ENCODE measurements at places on chromosomes 1 and 21. TPM values are rescaled to one million over a fixed set of nuclear protein-coding genes. Genes with fewer than 3 reads are reported as not detected.

Gene PLPPR5
- total RNA-seq, result not detected

Gene CHRM3
- 1.5 TPM for total RNA-seq

Gene VWA5B1
- not detected for total RNA-seq

Gene MFSD2A
- 31.9 TPM for total RNA-seq

Gene ACTN2
- not detected for total RNA-seq

Gene TDRD5
- 0.15 TPM for total RNA-seq

Gene KCNK2
- not detected for total RNA-seq

Gene ANGPTL3
- not detected for total RNA-seq

DNA sequence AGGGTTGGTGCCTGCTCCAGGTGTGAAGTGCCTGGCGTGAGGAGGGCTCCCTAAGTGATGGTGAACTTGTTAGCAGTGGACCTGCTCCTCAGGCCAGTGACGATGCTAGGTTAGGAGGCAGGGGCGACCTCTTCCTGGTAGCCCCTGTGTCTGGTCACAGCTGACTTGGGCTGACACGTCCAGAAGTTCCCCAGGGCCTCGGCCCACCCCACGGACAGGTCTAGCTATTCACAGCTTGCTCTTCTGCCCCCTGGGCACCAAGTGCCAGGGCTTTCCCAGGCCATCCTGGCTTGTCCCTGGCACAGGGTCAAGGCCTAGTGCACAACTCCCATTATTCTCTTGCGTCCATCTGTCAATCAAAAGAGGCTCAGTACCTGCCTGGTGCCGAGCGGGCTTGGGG, 10.9 kb upstream of the C1orf167 start:
- no peak overlapping the region for H3K27ac ChIP-seq
- no peak for DNase-seq
- H3K36me3 ChIP-seq, result peaks cover 54% of the 10 kb centered on the region
- no peaks in the 10 kb centered on the region for H3K27me3 ChIP-seq
- no peaks in the 10 kb centered on the region for H3K4me1 ChIP-seq

DNA sequence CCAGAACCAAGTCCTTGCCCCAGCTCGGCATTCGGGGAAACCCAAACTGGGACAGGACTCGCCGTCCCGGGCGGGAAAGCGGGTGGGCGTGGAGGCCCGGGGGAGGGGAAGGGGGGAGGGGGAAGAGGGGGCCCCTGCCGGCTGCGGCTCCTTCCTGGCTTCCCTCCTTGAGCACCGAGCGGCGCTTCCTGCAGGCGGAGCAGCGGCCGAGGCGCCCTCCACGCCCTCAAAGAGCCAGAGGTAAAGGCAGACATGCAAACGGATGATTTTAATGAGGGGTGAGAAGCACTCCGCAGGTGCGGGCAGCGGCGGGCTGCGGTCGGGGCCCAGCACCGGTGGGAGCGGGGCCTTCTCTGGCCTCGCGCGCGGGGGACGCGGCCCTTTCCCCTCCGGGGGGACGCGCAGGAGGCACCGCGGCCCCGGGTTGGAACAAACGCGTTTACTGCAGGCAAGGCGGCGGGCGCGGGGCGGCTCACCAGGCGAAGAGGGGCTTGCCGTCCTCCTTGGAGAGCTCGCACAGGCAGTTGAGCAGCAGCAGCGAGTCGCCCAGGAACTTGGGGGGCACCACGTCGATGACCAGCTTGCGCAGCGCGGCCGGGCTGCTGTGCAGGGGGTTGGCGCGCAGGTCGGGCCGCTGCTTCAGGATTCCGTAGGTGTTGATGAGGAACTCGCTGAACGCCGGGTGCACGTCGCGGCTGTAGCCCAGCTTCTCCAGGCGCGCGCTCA, 5.7 kb upstream of the FTCD start:
- H3K27me3 ChIP-seq, result peaks cover 44% of the 10 kb centered on the region
- DNase-seq, result no peak
- H3K4me1 ChIP-seq, result no peaks in the 10 kb centered on the region

DNA sequence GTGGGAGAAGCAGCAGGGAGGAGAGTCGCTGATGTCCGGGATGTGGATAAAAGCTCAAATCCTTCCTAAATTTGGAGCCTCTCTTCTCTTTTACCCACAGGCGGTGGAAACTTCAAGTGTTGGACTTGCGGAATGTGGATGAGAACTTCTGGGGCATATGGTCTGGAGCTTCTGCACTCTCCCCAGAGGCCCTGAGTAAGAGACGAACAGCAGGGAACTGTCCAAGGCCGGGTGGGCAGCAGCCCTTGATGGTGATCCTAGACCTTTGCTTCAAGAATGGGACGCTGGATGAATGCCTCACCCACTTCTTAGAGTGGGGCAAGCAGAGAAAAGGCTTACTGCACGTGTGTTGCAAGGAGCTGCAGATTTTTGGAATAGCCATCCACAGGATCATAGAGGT, 1.9 kb downstream of the PRAMEF12 start:
- H3K27me3 ChIP-seq, result no peaks in the 10 kb centered on the region
- H3K4me3 ChIP-seq, result no peak overlapping the region
- H3K27ac ChIP-seq, result no peak overlapping the region

DNA sequence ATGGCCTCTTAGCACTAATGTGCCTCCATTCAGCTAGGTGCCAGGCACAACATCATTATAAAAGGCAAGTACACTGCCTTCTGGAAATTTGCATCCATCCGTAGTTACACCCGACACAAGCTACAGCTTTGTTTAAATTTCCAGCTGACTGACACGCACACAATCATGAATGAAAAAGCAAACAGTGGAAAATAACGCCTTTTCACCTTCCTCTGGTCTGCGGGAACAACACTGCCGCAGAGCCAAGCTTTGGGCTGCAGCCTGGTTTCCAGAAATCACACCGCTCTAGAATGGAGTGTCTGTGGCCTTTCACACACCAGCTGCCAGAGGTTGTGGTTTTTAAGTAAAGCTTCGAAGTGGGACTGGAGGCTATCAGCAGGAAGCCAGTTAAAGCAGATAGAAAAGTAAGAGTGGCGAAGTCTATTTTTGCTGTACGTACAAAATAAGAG, 142.8 kb upstream of the COA6 start:
- no peaks in the 10 kb centered on the region for H3K36me3 ChIP-seq
- DNase-seq, result no peak
- H3K27ac ChIP-seq, result no peak overlapping the region
- no peaks in the 10 kb centered on the region for H3K4me1 ChIP-seq
- no peak overlapping the region for H3K4me3 ChIP-seq

- peaks cover 38% of the 10 kb centered on the region for H3K27me3 ChIP-seq
- peak overlapping the region; percentile 46 for H3K27ac ChIP-seq
- H3K36me3 ChIP-seq, result no peaks in the 10 kb centered on the region
- no peak overlapping the region for H3K4me3 ChIP-seq
Measured at GRCh38 chr1:47703156-47703825, 265.4 kb downstream of the FOXD2 start.

- no peaks in the 10 kb centered on the region for H3K36me3 ChIP-seq
- H3K27me3 ChIP-seq, result no peaks in the 10 kb centered on the region
- H3K27ac ChIP-seq, result peak overlapping the region; percentile 91
- no peak for DNase-seq
Measured at GRCh38 chr1:225746361-225747179, 31.1 kb upstream of the SRP9 start.

DNA sequence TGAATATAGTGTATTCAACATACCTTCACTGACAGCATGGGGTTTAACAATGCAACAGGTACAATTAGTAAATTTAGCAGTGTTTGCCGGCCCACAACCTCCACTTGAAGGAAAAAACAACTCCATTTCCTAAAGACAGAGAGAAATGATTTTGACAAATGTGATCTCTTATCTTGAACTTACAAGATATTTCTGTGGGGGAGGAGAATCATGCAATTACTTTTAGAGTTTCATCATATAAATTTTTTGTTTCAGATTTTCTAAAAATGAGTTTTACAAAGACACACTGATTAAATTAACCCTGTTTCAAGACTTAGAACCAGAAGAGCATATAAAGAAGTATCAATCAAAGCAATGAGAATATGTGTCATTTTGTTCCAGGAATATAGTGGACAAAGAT, 80.3 kb downstream of the NME7 start:
- H3K27me3 ChIP-seq, result no peaks in the 10 kb centered on the region
- DNase-seq, result no peak
- H3K4me1 ChIP-seq, result no peaks in the 10 kb centered on the region
- no peak overlapping the region for H3K4me3 ChIP-seq
- H3K27ac ChIP-seq, result no peak overlapping the region

- H3K27me3 ChIP-seq, result no peaks in the 10 kb centered on the region
- H3K27ac ChIP-seq, result no peak overlapping the region
- H3K36me3 ChIP-seq, result peaks cover 5% of the 10 kb centered on the region
- peaks cover 31% of the 10 kb centered on the region for H3K4me1 ChIP-seq
- no peak for DNase-seq
Measured at GRCh38 chr1:160094291-160094625, 4.2 kb downstream of the IGSF8 start.

DNA sequence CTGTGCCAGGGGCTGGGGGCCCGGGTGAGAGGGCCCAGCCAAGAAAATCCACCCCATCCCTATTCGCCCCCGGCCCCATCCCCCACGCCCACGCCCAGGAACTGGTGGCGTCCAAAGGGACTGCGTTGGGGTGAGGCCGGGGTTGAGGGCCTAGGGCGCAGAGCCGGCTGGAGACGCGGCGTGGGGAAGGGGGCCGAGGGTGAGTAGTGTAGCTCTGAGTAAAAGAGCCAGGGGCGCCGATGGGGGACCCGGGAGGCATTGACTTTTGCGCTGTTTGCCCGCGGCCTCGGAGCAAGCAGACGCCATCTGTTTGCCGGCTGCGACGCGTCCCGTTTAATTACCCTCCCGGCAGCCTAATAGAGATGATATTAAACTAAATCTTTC, 3.5 kb upstream of the DMRTA2 start:
- no peaks in the 10 kb centered on the region for H3K36me3 ChIP-seq
- peaks cover 39% of the 10 kb centered on the region for H3K4me1 ChIP-seq
- no peak overlapping the region for H3K27ac ChIP-seq
- DNase-seq, result no peak
- H3K4me3 ChIP-seq, result no peak overlapping the region
- no peaks in the 10 kb centered on the region for H3K27me3 ChIP-seq

DNA sequence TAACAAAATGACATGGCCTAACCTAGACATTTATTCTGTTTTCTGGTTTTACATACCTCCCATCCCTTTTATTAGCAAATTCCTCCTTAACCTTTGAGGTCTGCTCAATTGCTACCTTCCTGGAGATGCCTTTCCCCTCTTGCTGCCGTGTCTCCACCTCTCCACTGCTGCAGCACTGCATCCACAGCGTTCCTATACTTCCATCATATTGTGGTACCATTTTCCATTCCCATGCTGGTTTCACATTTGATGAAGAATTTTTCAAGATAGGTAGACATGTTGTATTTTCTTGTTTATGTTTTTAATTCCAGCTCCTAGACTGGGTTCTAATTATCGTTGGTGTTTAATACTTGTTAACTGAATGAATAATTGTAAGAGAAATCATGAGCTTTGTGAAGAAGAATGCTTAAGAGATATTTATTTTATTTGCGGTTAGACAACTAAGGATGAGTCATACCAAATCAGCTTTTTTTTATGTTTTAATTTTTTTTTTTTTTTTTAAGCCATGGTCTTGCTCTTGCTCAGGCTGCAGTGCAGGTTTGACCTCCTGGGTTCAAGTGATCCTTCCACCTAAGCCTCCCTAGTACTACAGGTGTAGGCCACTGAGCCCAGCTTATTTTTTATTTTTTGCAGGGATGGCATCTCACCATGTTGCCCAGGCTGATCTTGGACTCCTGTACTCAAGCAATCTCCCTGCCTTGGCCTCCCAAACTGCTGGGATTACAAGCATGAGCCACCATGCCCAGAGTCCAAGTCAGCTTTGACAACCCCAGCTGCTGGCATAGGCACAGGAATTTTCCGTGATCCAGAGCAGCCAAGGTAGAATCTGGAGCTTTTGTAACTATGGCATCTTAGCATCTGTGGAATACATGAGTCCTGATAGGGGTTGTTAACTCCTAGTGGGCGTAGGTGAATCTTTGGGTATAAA, 44.0 kb downstream of the ATP6V1G3 start:
- no peak for DNase-seq
- H3K4me3 ChIP-seq, result no peak overlapping the region
- no peaks in the 10 kb centered on the region for H3K36me3 ChIP-seq
- H3K27me3 ChIP-seq, result no peaks in the 10 kb centered on the region

- H3K27ac ChIP-seq, result no peak overlapping the region
- no peak overlapping the region for H3K4me3 ChIP-seq
- H3K4me1 ChIP-seq, result peaks cover 14% of the 10 kb centered on the region
Measured at GRCh38 chr1:147772570-147772969, 12.2 kb upstream of the GJA5 start.

- no peak overlapping the region for H3K4me3 ChIP-seq
- no peaks in the 10 kb centered on the region for H3K4me1 ChIP-seq
- DNase-seq, result no peak
- no peaks in the 10 kb centered on the region for H3K27me3 ChIP-seq
- no peak overlapping the region for H3K27ac ChIP-seq
Measured at GRCh38 chr1:245133995-245134715, 20.6 kb upstream of the KIF26B start.

- no peak overlapping the region for H3K4me3 ChIP-seq
- no peak for DNase-seq
- no peaks in the 10 kb centered on the region for H3K27me3 ChIP-seq
- no peaks in the 10 kb centered on the region for H3K4me1 ChIP-seq
- no peak overlapping the region for H3K27ac ChIP-seq
Measured at GRCh38 chr1:241167121-241167630, 189.8 kb downstream of the RGS7 start.

GRCh38 chr1:36717431-36717830, 234.7 kb upstream of the CSF3R start:
- H3K4me3 ChIP-seq, result no peak overlapping the region
- H3K27ac ChIP-seq, result no peak overlapping the region
- DNase-seq, result no peak
- H3K27me3 ChIP-seq, result no peaks in the 10 kb centered on the region
- H3K36me3 ChIP-seq, result no peaks in the 10 kb centered on the region
- H3K4me1 ChIP-seq, result no peaks in the 10 kb centered on the region

DNA sequence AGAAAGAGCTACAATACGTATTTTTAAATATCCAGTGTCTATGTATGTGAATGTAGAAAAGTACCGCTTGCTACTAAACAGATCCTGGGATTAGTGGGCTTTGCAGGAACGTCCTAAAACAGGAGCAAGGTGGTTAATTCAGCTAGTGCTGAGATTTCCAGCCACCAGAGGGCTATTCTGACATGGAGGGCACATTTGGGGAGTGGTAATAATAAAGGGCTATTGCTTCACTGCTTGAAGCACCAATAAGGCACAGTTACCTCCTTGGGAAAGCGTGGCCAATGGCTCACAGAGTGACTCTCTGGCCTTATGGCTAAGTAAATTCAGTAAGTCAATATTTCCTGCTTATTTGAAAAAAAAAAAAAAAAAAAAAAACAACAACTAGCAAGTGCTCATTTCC, 152.4 kb downstream of the GABPA start:
- no peak for DNase-seq
- no peaks in the 10 kb centered on the region for H3K4me1 ChIP-seq
- no peaks in the 10 kb centered on the region for H3K36me3 ChIP-seq

DNA sequence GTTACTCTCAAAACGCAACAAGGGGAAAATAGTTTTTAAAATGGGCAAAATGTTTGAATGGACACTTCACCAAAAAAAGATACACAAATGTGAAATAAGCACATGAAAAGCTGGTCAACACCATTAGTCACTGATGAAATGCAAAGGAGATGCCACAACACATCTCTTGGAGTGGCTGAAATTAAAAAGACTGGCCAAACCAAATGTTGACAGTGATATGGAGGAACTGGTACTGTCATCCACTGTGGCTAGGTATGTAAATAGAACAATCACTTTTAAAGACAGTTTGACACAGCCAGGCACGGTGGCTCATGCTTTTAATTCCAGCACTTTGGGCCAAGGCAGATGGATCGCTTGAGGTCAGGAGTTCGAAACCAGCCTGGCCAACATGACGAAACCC, 91.1 kb downstream of the POFUT2 start:
- H3K36me3 ChIP-seq, result no peaks in the 10 kb centered on the region
- H3K4me3 ChIP-seq, result no peak overlapping the region
- no peaks in the 10 kb centered on the region for H3K27me3 ChIP-seq
- no peak overlapping the region for H3K27ac ChIP-seq
- H3K4me1 ChIP-seq, result no peaks in the 10 kb centered on the region

All from esophagus squamous epithelium (tissue), 5 donors.